HAP-1 (cell line): ENCODE measurements at places on chromosomes 2 and 18.

GRCh38 chr2:33617401-33617800, 18.3 kb upstream of the FAM98A start:
- DNase-seq, result no peak

DNA sequence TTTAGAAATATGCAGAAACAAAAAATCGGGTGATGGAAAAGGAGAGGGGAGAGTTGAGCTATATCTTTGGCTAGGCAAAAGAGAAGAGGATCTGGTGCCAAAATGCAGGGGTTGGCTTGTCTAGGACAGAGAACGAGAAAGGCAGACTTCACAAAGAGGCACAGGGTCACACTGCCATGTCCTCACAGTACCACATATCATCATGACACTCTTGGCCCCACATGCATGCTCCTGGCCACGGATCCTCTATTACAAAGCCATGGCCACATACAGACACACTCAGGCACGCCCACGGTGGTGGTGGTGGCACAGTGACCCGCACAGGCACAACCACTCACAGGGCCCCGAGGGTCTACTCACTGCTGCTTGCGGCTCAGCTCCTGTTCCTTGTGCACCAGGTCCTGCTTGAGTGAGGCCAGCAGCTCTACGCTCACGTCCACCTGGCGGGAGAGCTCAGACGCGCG, 15.9 kb downstream of the FBXO41 start:
- no peak for DNase-seq

- peak; percentile 42 for DNase-seq
Measured at GRCh38 chr2:68196120-68196716, 38.5 kb downstream of the PNO1 start.

DNA sequence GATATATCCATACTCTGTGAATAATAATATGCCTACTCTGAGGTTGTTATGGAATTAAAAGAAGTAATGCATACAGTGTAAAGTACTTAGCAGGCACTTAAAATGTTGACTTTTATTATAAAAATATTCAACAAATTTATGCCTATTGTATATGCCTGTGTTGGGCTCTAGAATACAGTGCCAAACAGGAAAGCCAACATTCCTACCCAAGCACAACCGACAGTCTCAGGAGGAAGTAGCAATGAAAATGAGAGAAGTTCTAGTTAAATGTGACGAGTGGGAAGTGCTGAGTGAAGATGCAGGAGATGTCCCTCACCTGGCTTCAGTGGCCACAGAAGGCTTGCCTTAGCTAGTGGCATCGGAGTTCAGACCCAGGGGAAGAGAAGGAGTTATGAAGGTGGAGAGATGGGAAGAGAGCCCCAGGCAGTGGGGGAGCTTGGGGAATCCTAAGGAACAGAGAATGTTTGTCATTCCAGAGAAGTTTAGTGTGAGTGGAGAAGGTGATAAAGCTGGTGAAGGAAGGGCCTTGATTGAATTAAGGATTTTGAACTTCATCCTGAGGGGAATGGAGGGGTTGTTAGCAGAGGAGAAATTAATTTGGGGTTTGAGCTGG, 105.4 kb upstream of the CNGA3 start:
- DNase-seq, result no peak
